GM19239 (cell line): ENCODE measurements at places on chromosomes 5 and 9.

- DNase-seq: no peak
These were observed 104.0 kb downstream of the ATP10B start for GRCh38 chr5:160747987-160748386.

- no peak for DNase-seq
These were observed 63.8 kb downstream of the IL31RA start for GRCh38 chr5:55914971-55915370.

DNA sequence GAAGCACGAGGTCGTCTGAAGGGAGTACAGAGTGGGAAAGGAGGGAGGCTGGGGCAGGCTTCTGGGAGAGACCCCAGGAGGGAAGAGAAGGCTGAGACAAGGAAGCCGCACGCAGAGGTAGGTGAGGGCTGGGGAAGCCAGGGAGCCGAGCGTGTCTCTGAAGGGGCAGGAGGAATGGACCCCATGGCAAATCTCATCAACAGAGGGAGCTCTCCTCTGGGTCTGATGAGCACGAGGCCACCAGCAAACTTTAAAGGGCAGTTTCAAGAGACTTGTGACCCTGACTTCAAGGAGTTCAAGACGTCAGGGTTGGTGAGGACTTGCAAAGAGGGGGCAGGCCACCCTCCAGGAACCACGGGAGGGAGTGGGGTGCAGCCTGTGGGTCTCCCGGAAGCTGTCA lies 326.2 kb upstream of the IRX2 start:
- no peak for DNase-seq

DNA sequence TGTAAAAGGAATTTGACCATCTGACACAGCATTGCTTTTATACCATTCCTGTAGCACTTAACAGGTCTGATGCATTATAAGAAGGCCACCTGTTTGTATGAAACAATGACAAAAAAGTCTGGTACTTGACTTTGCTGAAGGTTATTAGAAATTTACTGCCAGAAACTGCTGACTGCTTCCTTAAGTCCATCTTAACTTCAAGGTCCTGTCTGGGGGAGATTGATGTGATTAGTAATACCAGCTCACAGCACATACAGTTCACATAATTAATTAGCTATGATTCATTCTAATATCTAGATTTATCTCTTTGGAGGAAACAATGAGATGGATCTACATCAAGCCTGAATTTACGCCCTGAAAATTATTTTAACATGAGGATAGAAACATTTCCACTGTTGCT lies 49.6 kb upstream of the TEK start:
- DNase-seq: no peak

- DNase-seq: no peak
These were observed 232.1 kb downstream of the ENC1 start for GRCh38 chr5:74408150-74409043.

- DNase-seq: no peak
These were observed 62.8 kb downstream of the CDC14B start for GRCh38 chr9:96556701-96557461.

GRCh38 chr5:61263561-61264272 lies 68.3 kb upstream of the ZSWIM6 start:
- DNase-seq: no peak

- no peak for DNase-seq
These were observed 124.4 kb upstream of the HMHB1 start for GRCh38 chr5:143687604-143688003.
